ENCODE measurements at places on chromosomes 16 and 17.
A peak's percentile ranks its signal among the peaks of the same experiment; 100 is the strongest.

- DNase-seq = no peak
These were observed 169.5 kb downstream of the AHSP start for GRCh38 chr16:31696968-31697743.

GRCh38 chr17:80308692-80309517, 48.3 kb downstream of the RNF213 start:
- DNase-seq = no peak

- DNase-seq = peak; percentile 78
These were observed 2.7 kb downstream of the FHOD1 start for GRCh38 chr16:67244387-67245185.

- DNase-seq = no peak
These were observed 60.8 kb upstream of the TANC2 start for GRCh38 chr17:62905233-62905632.

DNA sequence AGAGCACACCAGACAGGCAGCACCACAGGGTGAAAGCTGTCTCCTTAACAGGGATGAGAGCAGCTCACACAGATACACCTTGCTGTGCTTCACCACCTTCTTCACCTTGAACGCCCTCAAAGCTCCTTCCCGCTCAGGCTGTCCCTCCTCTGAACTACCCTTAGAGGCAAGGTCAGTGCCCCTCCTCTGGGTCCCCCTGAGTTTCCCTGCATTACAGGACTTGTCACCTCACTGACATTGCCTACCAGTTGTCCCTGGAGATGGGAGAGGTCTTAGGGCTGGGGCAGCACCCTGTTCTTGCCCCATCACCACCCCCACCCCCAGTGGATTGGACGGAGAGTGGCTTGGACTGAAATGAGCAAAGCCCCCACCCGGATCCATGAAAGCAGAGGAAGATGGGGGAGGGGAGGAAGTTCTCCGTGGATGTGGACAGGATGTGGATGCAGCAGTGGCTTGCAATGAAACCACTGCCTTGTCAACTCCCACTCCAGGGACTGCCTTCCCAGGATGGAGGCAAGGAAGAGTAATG, 73.2 kb upstream of the CDH5 start:
- no peak for DNase-seq

DNA sequence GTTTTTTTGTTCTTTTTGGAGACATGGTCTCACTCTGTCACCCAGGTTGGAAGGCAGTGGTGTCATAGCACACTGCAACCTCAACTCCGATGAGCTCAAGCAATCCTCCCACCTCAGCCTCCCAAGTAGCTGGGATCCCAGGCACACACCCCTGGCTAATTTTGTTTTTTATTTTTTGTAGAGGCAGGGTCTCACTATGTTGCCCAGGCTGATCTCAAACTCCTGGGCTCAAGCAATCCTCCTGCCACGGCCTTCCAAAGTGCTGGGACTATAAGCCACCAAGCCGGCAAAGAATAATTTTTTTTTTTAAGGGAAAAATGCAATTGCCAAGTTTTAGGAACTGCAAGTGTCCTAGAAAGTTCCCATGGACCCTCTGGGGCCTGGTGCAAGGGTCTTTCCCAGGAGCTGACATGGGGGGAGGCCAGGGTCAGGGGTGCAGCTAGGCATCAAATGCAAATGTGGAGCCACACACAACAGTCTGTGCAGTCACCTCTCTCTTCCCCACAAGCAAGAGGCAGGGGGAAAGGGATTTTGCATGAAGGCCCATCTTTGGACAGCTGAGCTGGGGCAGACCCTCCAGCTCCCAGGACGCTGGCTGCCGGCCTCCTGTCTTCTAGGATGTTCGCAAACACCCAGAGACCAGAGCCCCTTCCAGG, 20.1 kb upstream of the BCAR1 start:
- DNase-seq = no peak

GRCh38 chr17:6425407-6425806, 9.5 kb downstream of the AIPL1 start:
- no peak for DNase-seq

Measured in stimulated activated naive CD4-positive, alpha-beta T cell treated with Interleukin-2 at 50 U/mL for 16 hours (primary cell).